ENCODE measurements at places on chromosomes 1 and 21.

GRCh38 chr1:154819628-154820590 is 50.2 kb downstream of the KCNN3 start:
- DNase-seq: no peak

DNA sequence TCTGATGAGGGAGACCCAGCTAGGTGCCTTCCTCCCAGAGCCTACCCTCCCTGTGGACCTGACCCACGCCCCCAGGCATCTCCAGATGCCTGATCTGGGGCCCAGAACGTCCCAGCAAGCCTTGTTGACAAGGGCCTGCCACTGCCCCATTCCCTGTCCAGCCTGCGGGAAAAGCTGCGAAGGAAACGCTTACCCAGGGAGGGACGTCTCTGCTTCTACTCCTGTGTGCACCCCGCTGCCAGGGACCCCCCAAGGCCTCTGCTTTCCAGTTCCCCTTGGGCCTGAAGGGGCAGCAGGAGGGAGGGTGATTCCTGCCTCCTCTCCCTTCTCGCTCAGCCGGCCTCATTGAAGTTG is 11.6 kb upstream of the CLSTN1 start:
- DNase-seq: no peak

DNA sequence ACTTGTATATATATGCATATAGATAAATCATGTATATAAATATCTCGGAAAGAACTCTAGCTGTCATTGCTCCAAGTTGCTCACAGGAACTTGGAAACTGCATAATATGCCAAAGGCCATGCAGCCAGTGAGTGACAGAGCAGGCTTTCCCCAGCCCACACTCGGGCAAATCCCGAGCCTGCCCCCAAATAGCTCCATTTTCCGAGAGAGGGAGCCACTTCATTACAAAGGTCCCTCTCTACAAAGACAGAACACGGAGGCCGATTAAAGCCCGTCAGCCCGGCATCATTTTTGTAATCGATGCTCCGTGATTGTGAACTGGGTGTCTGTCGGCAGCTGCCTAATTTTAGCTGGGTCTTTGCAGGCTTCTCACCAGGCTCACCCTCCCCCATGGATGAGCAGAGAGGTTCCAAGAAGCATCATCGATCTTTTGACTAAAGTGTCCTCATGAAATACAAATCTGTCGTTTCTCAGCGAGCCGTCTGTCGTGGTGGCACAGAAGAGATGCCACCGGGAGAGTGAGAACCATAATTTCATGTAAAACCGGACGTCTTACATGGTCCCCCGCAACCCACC is 663.9 kb downstream of the PTPRU start:
- no peak for DNase-seq

DNA sequence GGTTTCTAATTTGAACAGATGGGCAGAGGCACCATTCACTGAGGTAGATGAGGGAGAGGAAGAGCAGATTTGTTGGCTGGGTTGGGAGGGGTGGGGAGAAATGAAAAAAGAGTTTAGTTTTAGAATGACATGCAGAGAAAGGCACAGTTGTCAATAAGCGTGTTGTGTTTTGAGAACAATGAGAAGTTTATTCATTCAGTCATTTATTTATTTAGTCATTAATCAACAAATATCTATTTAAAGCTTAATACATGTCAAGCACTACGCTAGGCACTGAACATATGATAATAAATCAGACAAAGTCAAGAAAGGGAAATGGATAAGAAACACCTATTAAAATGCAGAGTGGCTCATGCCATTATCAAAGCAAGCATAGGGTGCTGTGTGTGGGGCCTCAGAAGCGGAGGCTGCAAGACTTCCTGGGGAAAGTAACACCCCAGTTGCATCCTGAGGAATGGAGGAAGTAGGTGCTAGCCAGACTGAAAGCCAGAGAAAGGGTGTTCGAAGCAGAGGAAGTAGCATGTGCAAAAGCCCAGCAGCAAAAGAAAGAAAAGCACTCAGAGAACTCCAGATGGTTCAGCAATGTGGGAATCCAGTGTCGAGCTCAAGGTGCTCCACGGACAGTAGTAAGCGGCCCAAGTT is 114.1 kb downstream of the RNF220 start:
- DNase-seq: no peak

GRCh38 chr21:39022863-39023693 is 160.2 kb downstream of the PSMG1 start:
- no peak for DNase-seq

DNA sequence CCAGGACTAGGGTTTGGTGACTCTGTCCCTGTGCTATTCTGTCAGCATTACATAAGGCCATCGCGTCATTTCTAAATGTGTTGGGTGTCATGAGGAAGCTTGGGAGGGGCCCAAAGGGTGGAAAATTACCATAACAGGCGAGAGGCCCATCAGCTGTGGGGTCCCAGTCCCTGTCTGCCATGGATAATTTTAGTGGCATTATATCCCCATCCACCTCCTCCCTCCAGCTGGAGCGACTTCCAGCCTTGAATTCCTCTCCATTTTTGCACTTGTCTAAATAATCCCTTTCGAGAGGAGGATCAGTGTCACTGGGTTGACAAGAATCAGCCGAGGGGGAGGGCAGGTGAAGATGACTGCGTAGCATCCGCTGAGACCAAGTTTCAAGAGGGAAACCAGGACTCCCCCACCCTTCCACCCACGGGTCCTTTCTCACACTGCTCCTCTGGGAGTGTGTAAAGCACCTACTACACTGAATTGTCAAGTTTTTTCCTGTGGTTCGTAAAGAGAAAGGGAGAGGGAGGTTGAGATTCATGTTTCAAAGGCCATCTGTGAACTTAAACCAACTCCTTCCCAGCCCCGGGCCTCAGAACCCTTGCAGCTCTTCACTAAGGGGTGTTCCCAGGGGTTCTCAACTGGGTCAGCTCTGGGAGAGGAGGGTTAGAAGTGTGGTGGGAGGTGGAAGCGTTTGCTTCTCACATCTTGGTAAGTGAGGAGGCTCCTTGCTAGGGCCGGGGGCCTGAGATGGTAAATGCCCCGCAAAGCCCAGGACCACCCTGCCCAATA is 29.2 kb downstream of the VASH2 start:
- DNase-seq: no peak

- no peak for DNase-seq
Measured at GRCh38 chr1:36165145-36165544, 9.2 kb downstream of the MAP7D1 start.

All from activated CD4-positive, CD25-positive, alpha-beta regulatory T cell (primary cell).